Activated CD4-positive, alpha-beta memory T cell treated with anti-CD3 and anti-CD28 coated beads for 36 hours (primary cell): ENCODE measurements at places on chromosomes 7 and 10. TPM values are rescaled to one million over a fixed set of nuclear protein-coding genes. Genes with fewer than 3 reads are reported as not detected.
A peak's percentile ranks its signal among the peaks of the same experiment; 100 is the strongest.

The MYH16 gene
- not detected for total RNA-seq

The ZNF655 gene
- total RNA-seq: 49.8 TPM

The C10orf95 gene
- total RNA-seq: 0.19 TPM

The EPHB6 gene
- total RNA-seq: 11.0 TPM

The GHRHR gene
- not detected for total RNA-seq

The FIGNL1 gene
- total RNA-seq: 46.2 TPM

GRCh38 chr7:36985866-36986400 is 261.6 kb upstream of the AOAH start:
- no peaks in the 10 kb centered on the region for H3K27me3 ChIP-seq
- H3K4me1 ChIP-seq: peaks cover 18% of the 10 kb centered on the region
- peaks cover 10% of the 10 kb centered on the region for H3K36me3 ChIP-seq
- H3K4me3 ChIP-seq: no peak overlapping the region

DNA sequence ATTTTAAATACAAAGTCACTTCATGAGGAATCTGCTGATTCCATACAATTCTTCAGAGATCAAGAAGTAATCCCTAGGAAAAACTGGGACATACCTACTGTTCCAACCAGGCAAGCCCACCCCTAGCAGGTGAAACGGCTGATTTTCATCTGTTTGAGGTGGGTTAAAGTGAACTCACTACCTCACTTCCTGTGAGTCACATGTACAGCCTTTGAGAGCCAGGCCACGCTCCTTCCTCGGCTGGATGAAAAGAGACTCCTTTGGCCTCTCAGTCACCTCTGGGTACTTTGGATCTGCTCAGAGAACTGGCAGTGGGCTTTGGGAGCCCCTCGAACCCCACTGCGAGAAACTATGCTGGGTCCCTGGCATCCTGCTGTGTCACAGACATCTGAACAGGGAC is 68.2 kb downstream of the CHST15 start:
- H3K27ac ChIP-seq: no peak overlapping the region
- no peaks in the 10 kb centered on the region for H3K36me3 ChIP-seq
- H3K27me3 ChIP-seq: peaks cover 8% of the 10 kb centered on the region
- H3K4me3 ChIP-seq: no peak overlapping the region
- DNase-seq: no peak

DNA sequence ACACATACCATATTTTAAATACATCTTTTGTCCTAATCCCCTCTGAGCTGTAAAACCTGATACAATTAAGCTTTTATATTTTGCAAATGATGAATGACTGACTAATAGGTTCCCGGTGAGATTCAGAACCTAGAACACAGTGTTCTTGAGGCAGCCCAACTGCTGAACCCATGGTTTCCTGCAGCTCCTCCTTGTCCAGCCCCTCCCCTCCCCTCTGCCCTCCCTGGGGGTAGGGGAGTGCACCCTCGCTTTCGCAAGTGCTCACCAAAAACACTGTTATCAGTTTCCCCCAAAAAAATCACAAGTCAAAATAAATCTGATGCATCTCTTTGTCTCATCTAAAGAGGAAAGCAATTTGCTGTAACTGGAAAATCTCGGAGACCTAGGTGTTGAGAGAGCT is 602.8 kb downstream of the KCNMA1 start:
- no peaks in the 10 kb centered on the region for H3K4me1 ChIP-seq
- no peak overlapping the region for H3K4me3 ChIP-seq
- no peak for DNase-seq
- H3K27me3 ChIP-seq: no peaks in the 10 kb centered on the region

GRCh38 chr7:114689406-114689805 is 232.5 kb upstream of the MDFIC start:
- H3K4me3 ChIP-seq: no peak overlapping the region
- H3K27me3 ChIP-seq: peaks cover 1% of the 10 kb centered on the region
- no peaks in the 10 kb centered on the region for H3K36me3 ChIP-seq
- H3K27ac ChIP-seq: no peak overlapping the region

GRCh38 chr10:101322266-101323108 is 31.5 kb upstream of the BTRC start:
- H3K4me3 ChIP-seq: no peak overlapping the region
- no peaks in the 10 kb centered on the region for H3K4me1 ChIP-seq
- no peak for DNase-seq
- H3K27ac ChIP-seq: no peak overlapping the region

DNA sequence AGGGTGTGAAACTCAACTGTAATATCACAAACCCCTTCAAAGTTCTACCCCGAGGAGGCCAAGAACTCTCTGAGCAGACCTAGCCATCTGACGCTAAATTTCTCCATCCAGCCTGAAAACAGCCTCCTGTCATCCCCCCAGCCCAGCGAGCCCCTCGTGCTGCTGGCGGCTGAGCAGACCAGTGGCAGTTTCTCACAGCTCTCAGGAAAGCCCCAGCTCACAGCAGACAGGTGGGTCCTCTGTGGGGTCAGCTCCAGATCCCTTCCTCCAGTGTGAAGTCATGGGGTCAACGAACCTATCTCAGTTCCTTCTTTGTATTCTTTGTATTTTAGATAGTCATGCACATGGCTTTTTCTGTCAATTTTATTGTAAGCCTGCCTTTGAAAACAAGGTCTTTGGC is 7.8 kb downstream of the GARIN1A start:
- H3K36me3 ChIP-seq: no peaks in the 10 kb centered on the region
- H3K27me3 ChIP-seq: peaks cover 8% of the 10 kb centered on the region
- H3K27ac ChIP-seq: no peak overlapping the region
- H3K4me1 ChIP-seq: no peaks in the 10 kb centered on the region

GRCh38 chr7:23680414-23681405 is 711 bp downstream of the FAM221A start:
- DNase-seq: peak; percentile 70
- H3K4me3 ChIP-seq: peak overlapping the region; percentile 84
- H3K27ac ChIP-seq: peak overlapping the region; percentile 73
- peaks cover 11% of the 10 kb centered on the region for H3K4me1 ChIP-seq
- no peaks in the 10 kb centered on the region for H3K27me3 ChIP-seq
- H3K36me3 ChIP-seq: no peaks in the 10 kb centered on the region

- no peaks in the 10 kb centered on the region for H3K27me3 ChIP-seq
- no peak overlapping the region for H3K4me3 ChIP-seq
- no peak overlapping the region for H3K27ac ChIP-seq
Observed at GRCh38 chr7:40965016-40965415, 737.9 kb downstream of the INHBA start.

GRCh38 chr7:152459724-152460251 is 24.0 kb upstream of the KMT2C start:
- H3K27ac ChIP-seq: no peak overlapping the region
- H3K27me3 ChIP-seq: no peaks in the 10 kb centered on the region
- H3K36me3 ChIP-seq: no peaks in the 10 kb centered on the region
- peaks cover 2% of the 10 kb centered on the region for H3K4me1 ChIP-seq
- no peak for DNase-seq
- no peak overlapping the region for H3K4me3 ChIP-seq

- no peak overlapping the region for H3K4me3 ChIP-seq
- H3K27me3 ChIP-seq: peaks cover 7% of the 10 kb centered on the region
- H3K4me1 ChIP-seq: no peaks in the 10 kb centered on the region
- no peak overlapping the region for H3K27ac ChIP-seq
- no peaks in the 10 kb centered on the region for H3K36me3 ChIP-seq
- no peak for DNase-seq
Observed at GRCh38 chr10:133614830-133615580, 11.6 kb downstream of the FRG2B start.

DNA sequence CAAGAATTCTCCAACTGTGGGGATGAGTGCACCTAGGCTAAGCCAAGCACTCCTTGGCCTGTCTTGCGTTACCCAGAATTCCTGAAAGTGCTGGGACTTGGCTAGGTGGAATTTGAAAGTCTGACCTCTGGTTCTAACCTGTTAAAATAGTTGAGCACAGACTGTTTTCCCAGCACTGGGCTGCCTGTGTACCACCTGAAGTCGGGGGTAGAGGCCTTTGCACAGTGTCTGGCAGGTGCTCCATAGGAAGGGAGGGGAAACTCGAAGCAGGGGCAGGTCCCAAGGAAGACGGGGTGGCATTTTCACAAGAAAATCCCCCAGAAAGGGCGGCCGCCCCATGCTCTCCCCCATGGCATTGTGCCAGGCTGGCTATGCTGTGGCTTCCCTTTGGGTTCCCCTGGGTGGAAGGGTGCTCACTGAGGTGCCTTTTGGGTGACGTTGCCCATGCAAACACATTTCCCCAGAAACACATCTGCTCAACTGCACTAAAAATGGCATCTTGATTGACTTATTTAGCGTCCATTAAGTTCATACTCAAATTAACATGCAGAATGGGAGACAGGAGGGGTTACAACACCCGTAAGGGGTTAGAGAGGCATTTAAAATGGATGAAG is 62.9 kb downstream of the SYPL1 start:
- no peaks in the 10 kb centered on the region for H3K4me1 ChIP-seq
- H3K36me3 ChIP-seq: no peaks in the 10 kb centered on the region
- no peak for DNase-seq
- H3K4me3 ChIP-seq: no peak overlapping the region
- no peak overlapping the region for H3K27ac ChIP-seq
- no peaks in the 10 kb centered on the region for H3K27me3 ChIP-seq

- DNase-seq: no peak
- H3K4me3 ChIP-seq: no peak overlapping the region
- H3K27me3 ChIP-seq: peaks cover 9% of the 10 kb centered on the region
Observed at GRCh38 chr7:24381894-24382505, 98.0 kb downstream of the NPY start.

- peak within 1 kb of the TSS; percentile 86 for H3K27ac ChIP-seq
- peak; percentile 88 for DNase-seq
- H3K4me1 ChIP-seq: peaks cover 14% of the 10 kb centered on the region
- no peaks in the 10 kb centered on the region for H3K27me3 ChIP-seq
Observed at GRCh38 chr7:100049441-100050291, at the start of gene ZSCAN21. TSS of gene ZSCAN21 (plus strand) at chr7:100049774. CDS start at chr7:100057007, 7,233 bp downstream.

- DNase-seq: no peak
- no peak overlapping the region for H3K4me3 ChIP-seq
- no peak overlapping the region for H3K27ac ChIP-seq
- H3K4me1 ChIP-seq: no peaks in the 10 kb centered on the region
Observed at GRCh38 chr10:129949411-129949810, 14.7 kb downstream of the EBF3 start.

GRCh38 chr7:80847895-80848294 is 71.0 kb downstream of the SEMA3C start:
- no peak overlapping the region for H3K27ac ChIP-seq
- no peak for DNase-seq
- H3K36me3 ChIP-seq: no peaks in the 10 kb centered on the region
- no peaks in the 10 kb centered on the region for H3K4me1 ChIP-seq
- H3K27me3 ChIP-seq: no peaks in the 10 kb centered on the region
- H3K4me3 ChIP-seq: no peak overlapping the region

DNA sequence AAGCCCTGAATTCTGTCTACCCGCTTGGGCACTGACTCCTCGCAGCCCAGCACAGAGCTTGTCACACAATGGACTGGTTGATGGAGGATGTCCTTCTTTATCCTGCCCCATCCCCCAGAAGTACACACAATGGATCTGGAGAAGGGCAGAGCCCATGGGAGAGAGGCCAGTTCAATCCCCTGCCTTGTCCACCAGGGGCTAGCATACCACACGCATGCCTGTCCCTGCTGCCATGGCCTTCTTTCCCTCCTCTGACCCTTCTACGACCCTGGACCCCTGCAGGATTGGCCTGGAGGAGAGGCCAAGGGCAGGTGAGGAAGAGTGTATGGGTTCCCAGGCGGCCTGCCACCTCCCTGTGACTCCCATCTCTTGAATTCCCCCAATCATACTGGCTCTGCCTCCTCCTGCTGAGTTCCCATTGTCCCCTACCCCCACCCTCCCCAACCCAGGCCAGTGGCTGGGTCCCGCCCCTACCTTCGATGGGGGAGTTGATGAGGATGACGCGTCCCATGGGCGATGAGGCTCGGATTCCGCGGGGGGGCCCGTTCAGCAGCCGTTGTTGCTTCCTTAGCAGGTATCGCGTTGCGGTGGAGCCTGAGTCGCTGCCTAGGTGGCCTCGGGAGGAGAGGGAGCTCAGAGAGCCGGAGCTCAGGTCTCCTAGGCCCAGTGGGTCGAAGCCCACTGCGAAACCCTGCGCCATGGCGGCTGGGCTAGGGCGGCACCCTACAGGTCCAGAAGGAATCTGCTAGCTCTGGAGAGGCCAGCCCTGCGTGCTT is 1.2 kb downstream of the PDZD7 start:
- H3K36me3 ChIP-seq: peaks cover 2% of the 10 kb centered on the region
- peaks cover 17% of the 10 kb centered on the region for H3K4me1 ChIP-seq
- H3K4me3 ChIP-seq: no peak overlapping the region
- H3K27me3 ChIP-seq: no peaks in the 10 kb centered on the region

GRCh38 chr7:102413091-102413490 is 16.9 kb downstream of the PRKRIP1 start:
- H3K36me3 ChIP-seq: peaks cover 43% of the 10 kb centered on the region
- no peaks in the 10 kb centered on the region for H3K27me3 ChIP-seq
- no peak for DNase-seq
- H3K27ac ChIP-seq: no peak overlapping the region
- H3K4me3 ChIP-seq: no peak overlapping the region

DNA sequence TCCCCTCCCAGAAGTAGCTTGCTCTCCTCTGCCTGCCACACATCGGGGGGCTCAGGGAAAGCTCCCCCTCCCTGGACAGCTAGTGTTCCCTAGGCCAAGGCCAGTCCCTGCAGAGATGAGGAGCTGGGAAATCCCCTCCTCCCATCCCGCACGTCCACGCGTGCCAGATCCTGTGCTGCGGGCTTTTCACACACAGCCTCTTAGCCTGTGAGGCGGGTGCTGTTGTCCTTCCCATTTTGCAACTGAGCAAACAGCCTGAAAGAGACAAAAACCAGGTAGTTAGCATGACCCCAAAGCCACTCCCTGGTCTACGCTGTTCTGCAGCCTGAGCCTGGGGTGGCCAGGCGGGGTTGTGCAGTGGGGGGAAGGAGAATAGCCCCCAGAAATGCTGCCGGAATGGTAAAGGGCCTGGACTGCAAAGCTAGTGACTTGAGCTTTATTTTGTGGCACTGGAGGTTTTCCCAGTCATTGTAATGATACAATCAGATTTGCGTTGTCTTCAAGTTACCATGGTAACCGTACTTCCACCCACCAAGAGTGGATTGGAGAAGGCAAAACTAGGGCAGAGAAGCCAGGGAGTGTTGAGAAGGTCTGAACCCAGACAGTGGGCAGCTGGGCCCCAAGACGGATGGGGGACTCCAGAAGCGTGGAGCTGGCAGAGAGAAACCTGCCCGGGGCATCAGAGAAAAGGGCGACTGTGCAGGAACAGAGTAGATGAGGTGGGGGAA is 98.6 kb upstream of the KCTD7 start:
- H3K27me3 ChIP-seq: no peaks in the 10 kb centered on the region
- DNase-seq: no peak
- H3K4me1 ChIP-seq: no peaks in the 10 kb centered on the region
- H3K36me3 ChIP-seq: peaks cover 2% of the 10 kb centered on the region
